ENCODE measurements at places on chromosomes 13 and 19. TPM values are rescaled to one million over a fixed set of nuclear protein-coding genes. Genes with fewer than 3 reads are reported as not detected.

HIF3A gene
- total RNA-seq, result 63.0 TPM

RGS9BP gene
- 0.82 TPM for total RNA-seq

ZBTB32 gene
- not detected for total RNA-seq

NAPA gene
- 97.4 TPM for total RNA-seq

METTL21C gene
- total RNA-seq, result 0.36 TPM

ZNF112 gene
- total RNA-seq, result 4.6 TPM

IL27RA gene
- total RNA-seq, result 1.4 TPM

PALM3 gene
- 0.66 TPM for total RNA-seq

CCDC61 gene
- total RNA-seq, result 10.6 TPM

UBA52 gene
- total RNA-seq, result 564 TPM

SIGLEC9 gene
- 9.5 TPM for total RNA-seq

ZNF587B gene
- total RNA-seq, result 10.5 TPM

DNA sequence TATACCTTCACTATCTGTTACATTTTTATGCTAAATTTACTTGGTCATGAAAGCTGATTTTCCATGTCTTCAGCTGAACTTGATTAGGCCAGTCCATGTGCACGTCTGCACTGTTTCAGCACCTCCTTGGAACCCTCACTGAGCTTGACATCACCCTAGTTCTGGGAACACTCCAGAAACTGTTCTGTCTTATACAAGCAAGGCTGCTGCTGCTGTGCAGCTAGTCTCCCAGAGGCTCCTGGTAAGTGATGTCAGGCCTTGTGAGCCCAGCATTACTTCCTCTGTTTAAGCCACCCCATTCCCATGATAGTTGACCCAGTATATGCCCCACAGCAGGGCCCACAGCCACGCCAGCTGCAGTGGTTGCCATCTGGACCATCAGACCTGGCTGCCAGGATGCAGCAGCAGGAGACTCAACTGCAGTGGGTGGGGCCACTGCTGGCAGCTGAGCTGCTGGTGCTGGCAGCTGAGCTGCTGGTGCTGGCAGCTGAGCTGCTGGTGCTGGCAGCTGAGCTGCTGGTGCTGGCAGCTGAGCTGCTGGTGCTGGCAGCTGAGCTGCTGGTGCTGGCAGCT lies 90.5 kb upstream of the AKAP11 start:
- H3K27me3 ChIP-seq, result no peaks in the 10 kb centered on the region
- no peaks in the 10 kb centered on the region for H3K36me3 ChIP-seq
- no peak overlapping the region for H3K4me3 ChIP-seq
- H3K27ac ChIP-seq, result peak overlapping the region; percentile 54
- peak; percentile 72 for DNase-seq

DNA sequence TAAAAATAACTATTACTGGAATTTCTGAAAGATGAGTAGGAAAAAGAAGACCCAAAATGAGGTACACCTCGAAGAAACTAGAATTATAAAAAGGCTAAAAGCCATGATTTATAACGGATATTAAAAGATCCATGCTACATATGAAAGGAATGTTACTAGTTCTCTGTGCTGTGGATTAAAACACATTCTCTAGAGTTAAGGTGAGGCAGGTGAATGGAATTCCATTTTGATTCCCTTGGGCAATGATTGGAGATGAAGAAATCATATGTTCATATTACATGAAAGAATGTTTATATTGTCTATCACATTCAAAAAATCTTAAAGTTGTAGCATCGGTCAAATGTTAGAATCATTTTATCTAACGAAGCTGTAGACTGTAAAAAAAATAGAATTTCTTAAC lies 783.7 kb downstream of the PCDH9 start:
- H3K27ac ChIP-seq, result no peak overlapping the region
- no peaks in the 10 kb centered on the region for H3K36me3 ChIP-seq
- no peak for DNase-seq
- no peaks in the 10 kb centered on the region for H3K4me1 ChIP-seq

GRCh38 chr13:49840266-49840665 lies 47.8 kb upstream of the KPNA3 start:
- H3K4me1 ChIP-seq, result no peaks in the 10 kb centered on the region
- H3K27ac ChIP-seq, result no peak overlapping the region
- H3K4me3 ChIP-seq, result no peak overlapping the region
- DNase-seq, result no peak
- H3K36me3 ChIP-seq, result no peaks in the 10 kb centered on the region

GRCh38 chr19:18423258-18424020 lies 4.2 kb downstream of the SSBP4 start:
- no peaks in the 10 kb centered on the region for H3K36me3 ChIP-seq
- H3K27ac ChIP-seq, result peak overlapping the region; percentile 32
- H3K27me3 ChIP-seq, result no peaks in the 10 kb centered on the region
- no peaks in the 10 kb centered on the region for H3K4me1 ChIP-seq
- no peak for DNase-seq

- peaks cover 7% of the 10 kb centered on the region for H3K4me1 ChIP-seq
- H3K27me3 ChIP-seq, result no peaks in the 10 kb centered on the region
- H3K36me3 ChIP-seq, result no peaks in the 10 kb centered on the region
- no peak within 1 kb of the TSS for H3K27ac ChIP-seq
- H3K4me3 ChIP-seq, result peak within 1 kb of the TSS; percentile 62
Observed at GRCh38 chr19:17448131-17448967, at the start of gene TMEM221. TSS of gene TMEM221 (minus strand) at chr19:17448668. CDS start at chr19:17448462, 206 bp downstream.

DNA sequence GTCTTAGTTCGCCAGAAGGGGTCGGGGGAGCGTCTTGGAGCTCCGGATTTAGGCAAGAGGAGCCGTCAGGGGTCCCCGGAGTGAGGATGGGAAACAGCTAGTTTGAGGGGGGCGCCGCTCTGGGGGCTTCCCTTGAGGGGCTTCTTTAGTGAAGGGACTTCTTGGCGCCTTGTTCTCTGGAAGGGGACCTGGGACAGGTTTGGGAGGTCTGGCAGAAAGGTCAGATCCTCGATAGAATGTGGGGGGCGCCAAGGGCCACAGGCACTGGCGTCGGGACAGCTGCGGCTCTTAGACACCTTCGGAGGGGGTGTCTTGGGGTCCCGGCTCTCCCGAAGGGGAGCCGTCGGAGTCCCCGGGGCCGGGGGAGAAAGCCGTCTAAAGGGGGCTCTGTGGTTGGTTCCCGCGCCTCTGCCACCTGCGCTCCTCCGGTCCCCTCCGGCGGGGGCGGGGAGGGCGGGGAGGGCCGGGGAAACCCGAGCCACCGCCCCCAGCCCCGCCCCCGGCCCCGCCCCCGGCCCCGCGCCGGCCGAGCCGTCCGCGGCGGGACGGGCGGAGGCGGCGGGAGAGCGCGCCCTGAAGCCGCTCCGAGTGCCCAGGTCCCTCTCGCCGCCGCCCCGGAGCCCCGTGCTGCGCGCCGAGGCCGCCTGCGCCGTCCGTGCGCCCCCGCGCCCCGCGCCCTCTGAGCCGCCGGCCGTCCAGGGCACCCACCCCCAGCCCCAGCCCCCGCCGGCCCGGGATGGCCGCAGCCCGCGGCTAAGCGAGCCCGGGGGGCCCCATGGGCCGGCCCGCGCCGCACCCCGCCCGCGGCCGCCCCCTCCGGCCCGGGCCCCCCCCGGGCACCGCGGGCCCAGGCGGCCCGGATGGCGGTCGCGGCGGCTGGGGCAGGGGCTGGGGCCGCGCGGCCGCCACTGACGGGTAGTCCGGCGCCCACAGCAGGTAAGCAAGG lies at the start of gene NRTN:
TSS of gene NRTN (plus strand) at position 552 of the 946 bp plus-strand sequence. CDS start 19,099 bp downstream, outside the sequence.
- peak; percentile 71 for DNase-seq
- peak within 1 kb of the TSS; percentile 68 for H3K4me3 ChIP-seq
- H3K27me3 ChIP-seq, result no peaks in the 10 kb centered on the region
- peak within 1 kb of the TSS; percentile 91 for H3K27ac ChIP-seq
- H3K36me3 ChIP-seq, result no peaks in the 10 kb centered on the region

GRCh38 chr19:28577666-28578065 lies 635.3 kb downstream of the UQCRFS1 start:
- H3K4me1 ChIP-seq, result peaks cover 10% of the 10 kb centered on the region
- no peaks in the 10 kb centered on the region for H3K27me3 ChIP-seq
- no peak overlapping the region for H3K27ac ChIP-seq
- no peaks in the 10 kb centered on the region for H3K36me3 ChIP-seq
- DNase-seq, result no peak

- no peaks in the 10 kb centered on the region for H3K4me1 ChIP-seq
- H3K27ac ChIP-seq, result no peak overlapping the region
- DNase-seq, result no peak
- no peaks in the 10 kb centered on the region for H3K27me3 ChIP-seq
- no peaks in the 10 kb centered on the region for H3K36me3 ChIP-seq
- H3K4me3 ChIP-seq, result no peak overlapping the region
Observed at GRCh38 chr13:42997381-42997780, 5.3 kb upstream of the EPSTI1 start.

GRCh38 chr13:111908361-111908760 lies 158.6 kb upstream of the SOX1 start:
- no peaks in the 10 kb centered on the region for H3K4me1 ChIP-seq
- no peak overlapping the region for H3K4me3 ChIP-seq
- H3K27me3 ChIP-seq, result no peaks in the 10 kb centered on the region
- H3K27ac ChIP-seq, result no peak overlapping the region
- H3K36me3 ChIP-seq, result no peaks in the 10 kb centered on the region
- peak; percentile 45 for DNase-seq

GRCh38 chr19:33227242-33227650 lies 1.6 kb upstream of the SLC7A10 start:
- no peak overlapping the region for H3K27ac ChIP-seq
- DNase-seq, result no peak
- H3K4me3 ChIP-seq, result no peak overlapping the region
- H3K27me3 ChIP-seq, result peaks cover 45% of the 10 kb centered on the region

GRCh38 chr19:33508009-33508408 lies 13.6 kb downstream of the PEPD start:
- H3K4me1 ChIP-seq, result no peaks in the 10 kb centered on the region
- H3K4me3 ChIP-seq, result no peak overlapping the region
- no peak for DNase-seq
- peaks cover 47% of the 10 kb centered on the region for H3K36me3 ChIP-seq
- no peaks in the 10 kb centered on the region for H3K27me3 ChIP-seq

DNA sequence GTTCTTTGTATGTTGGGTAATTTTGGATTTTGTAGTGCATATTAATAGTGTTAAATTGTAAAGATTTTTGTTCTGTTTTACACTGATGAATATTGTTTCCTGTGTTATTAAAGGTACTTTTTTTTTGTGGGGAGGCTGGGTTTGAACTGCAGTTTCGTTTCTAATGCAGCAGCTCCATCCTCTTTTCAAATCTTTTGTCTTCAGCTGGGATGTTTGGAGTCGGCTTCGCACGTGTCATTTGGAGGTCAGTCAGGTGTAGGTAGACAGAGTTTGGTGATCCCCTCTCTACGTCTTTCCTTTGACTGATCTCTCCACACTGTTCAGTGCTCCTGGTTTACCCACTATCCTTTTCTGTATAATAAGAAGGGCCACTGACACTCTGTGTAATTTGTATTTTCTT lies 30.3 kb downstream of the TDRD3 start:
- H3K4me1 ChIP-seq, result peaks cover 4% of the 10 kb centered on the region
- DNase-seq, result no peak
- H3K36me3 ChIP-seq, result no peaks in the 10 kb centered on the region
- H3K4me3 ChIP-seq, result no peak overlapping the region
- H3K27ac ChIP-seq, result no peak overlapping the region

DNA sequence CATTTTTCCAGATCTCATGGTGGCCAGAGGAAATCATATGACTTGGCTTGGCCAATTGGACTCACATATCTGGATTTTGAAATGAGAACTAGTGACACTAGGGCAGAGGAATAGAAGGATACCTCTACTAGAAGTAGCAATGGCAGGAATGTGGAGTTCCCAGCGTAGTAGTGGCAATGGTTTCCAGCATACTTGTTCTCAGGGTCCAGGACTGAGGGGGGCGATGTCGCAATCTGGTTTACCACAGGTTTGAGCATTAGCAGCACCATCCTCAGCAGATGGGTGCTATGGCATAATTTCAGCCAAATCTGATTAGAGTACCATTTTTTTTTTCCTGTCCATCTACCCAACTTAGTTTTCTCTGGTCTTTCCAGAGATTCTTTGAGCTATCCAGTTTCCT lies 8.1 kb upstream of the SLITRK1 start:
- no peak for DNase-seq
- H3K27ac ChIP-seq, result no peak overlapping the region
- no peak overlapping the region for H3K4me3 ChIP-seq
- H3K27me3 ChIP-seq, result no peaks in the 10 kb centered on the region

DNA sequence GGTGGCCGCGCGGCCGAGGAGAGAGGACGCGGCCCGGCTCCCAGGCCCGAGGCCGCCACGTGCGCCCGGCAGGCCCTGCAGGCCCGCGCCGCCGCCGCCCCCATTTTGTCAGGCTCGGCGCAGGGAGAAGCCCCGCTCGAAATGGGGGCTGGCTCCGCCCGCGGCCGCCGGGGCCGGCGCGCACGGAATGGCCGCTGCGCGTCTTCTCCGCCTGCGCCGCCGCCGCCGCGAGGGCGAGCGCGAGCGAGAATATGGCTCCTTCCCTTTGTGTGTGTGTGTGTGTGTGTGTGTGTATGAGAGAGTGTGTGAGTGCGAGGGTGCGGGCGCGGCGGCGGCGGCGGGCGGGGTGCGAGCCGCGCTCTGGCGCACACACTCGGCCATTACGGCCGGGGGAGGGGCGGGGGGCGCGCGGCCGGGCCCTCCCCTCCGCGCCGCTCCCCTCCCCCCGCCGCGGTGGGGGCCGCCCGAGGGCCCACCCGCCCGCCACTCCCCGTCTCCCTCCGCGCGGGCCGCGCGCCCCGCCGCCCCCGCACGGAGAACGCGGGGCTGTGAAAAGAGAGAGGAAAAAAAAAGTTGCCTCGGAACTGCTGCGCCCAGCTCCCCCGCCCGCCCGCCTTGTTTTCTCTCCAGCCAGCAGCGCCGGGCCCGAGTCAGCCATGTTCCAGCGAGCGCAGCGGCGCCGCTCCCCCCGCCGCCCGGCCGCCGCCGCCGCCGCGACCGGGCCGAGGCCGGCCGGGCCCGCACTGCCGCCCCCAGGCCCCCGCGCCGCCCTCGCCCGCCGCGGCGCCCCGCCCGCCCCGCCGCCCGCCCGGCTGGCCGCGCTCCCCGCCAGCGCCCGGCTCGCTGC lies 1.0 kb downstream of the HMGB1 start:
- peak; percentile 86 for DNase-seq
- H3K27ac ChIP-seq, result peak overlapping the region; percentile 92
- H3K4me1 ChIP-seq, result peaks cover 27% of the 10 kb centered on the region
- no peaks in the 10 kb centered on the region for H3K27me3 ChIP-seq
- peaks cover 13% of the 10 kb centered on the region for H3K36me3 ChIP-seq
- peak overlapping the region; percentile 81 for H3K4me3 ChIP-seq

GRCh38 chr19:31096935-31097545 lies 252.2 kb downstream of the TSHZ3 start:
- H3K4me3 ChIP-seq, result no peak overlapping the region
- H3K4me1 ChIP-seq, result peaks cover 33% of the 10 kb centered on the region
- DNase-seq, result no peak

DNA sequence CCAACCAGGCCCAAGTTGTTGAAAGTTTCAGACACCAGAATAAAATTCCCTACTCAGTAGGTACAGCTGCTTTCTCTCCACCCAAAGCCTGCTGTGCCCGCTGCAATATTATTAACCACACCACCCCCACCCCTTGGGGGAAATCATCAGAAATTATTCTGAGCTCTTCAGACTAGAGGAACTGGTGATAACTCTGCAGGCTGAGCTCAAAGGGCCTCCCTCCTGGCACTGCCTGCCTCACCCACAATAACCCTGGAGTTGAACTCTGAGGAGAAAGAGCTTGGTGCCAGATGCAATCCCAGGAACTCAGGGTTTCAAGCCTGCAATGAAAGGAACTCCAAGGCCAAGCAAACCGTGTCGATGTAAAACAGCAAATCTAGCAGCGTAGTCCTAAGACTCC lies 381.7 kb upstream of the ZNF507 start:
- no peak overlapping the region for H3K4me3 ChIP-seq
- no peaks in the 10 kb centered on the region for H3K36me3 ChIP-seq
- no peak for DNase-seq
- peaks cover 49% of the 10 kb centered on the region for H3K4me1 ChIP-seq

GRCh38 chr13:28679628-28680027 lies 20.7 kb downstream of the POMP start:
- DNase-seq, result no peak
- H3K4me3 ChIP-seq, result no peak overlapping the region
- H3K36me3 ChIP-seq, result peaks cover 36% of the 10 kb centered on the region

All from sigmoid colon (tissue), 7 donors.